Activated T-cell treated with anti-CD3 and anti-CD28 coated beads for 24 hours (primary cell): ENCODE measurements at places on chromosomes 5 and 9.
A peak's percentile ranks its signal among the peaks of the same experiment; 100 is the strongest.

- DNase-seq = no peak
These were observed 69.4 kb downstream of the KLHL3 start for GRCh38 chr5:137666461-137666850.

DNA sequence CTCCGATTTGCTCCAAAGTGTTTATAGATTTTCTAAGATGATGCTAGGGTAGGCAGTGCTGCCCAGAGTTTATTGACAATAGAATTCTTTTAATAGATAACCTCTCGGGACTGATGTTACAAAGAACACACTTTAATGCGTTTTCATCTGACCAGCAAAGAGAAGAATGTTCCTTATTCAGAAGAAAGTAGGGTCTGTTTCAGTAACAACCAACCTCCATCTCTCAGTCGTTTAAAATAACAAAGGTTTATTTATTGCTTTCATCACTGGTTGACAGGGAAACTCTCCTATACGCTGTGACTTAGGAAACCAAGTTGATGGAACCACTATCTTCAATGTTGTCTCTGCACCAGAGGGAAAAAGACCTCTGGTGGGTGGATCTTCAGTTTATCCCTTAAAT is 55.1 kb upstream of the PAPPA start:
- no peak for DNase-seq

DNA sequence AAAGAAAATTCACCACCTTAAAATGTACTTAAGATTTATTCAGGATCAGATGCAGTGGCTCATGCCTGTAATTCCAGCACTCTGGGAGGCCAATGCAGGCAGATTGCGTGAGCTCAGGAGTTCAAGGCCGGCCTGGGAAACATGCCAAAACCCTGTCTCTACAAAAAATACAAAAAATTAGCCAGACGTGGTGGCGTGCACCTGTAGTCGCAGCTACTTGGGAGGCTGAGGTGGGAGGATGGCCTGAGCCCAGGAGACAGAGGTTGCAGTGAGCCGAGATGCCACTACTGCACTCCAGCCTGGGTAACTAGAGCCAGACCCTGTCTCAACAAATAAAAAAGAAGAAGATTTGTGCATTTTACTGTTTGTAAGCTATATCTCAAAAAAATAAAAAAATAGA is 34.7 kb upstream of the GFPT2 start:
- no peak for DNase-seq

GRCh38 chr5:131776450-131776849 is 20.4 kb downstream of the FNIP1 start:
- DNase-seq = no peak

GRCh38 chr5:151718646-151719045 is 31.9 kb upstream of the SPARC start:
- no peak for DNase-seq

DNA sequence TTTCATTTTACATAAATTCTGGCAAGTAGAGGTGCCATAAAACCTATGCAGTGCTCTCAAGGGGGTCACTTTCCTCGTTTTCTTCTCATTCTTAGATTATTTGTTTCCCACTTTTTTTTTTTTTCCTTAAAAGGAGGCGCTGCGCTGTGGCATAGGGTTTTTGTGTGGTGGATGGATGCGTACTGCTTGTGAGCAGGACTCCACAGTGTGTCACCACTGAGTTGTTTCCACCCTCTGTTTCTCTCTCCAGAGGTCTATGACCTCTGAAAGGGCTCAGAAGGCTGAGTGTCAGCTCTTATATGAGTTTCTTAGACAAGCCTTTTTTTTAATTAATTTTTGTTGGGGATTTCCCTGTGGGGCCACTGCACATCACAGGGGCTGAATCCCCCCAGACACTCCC is 13.6 kb upstream of the CLTB start:
- no peak for DNase-seq

GRCh38 chr5:135822959-135823358 is 11.5 kb upstream of the SLC25A48 start:
- DNase-seq = no peak

- DNase-seq = no peak
These were observed 61.2 kb downstream of the IRX1 start for GRCh38 chr5:3656803-3657202.

GRCh38 chr9:94720846-94721549 is 5.5 kb upstream of the AOPEP start:
- no peak for DNase-seq

- DNase-seq = peak; percentile 99
These were observed at the start of the genes DOLK and NUP188 for GRCh38 chr9:128947527-128948301. TSS of gene DOLK (minus strand) at chr9:128947603. CDS start at chr9:128947303, 300 bp downstream. TSS of gene NUP188 (plus strand) at chr9:128947699. CDS start at chr9:128947720, 21 bp downstream.

DNA sequence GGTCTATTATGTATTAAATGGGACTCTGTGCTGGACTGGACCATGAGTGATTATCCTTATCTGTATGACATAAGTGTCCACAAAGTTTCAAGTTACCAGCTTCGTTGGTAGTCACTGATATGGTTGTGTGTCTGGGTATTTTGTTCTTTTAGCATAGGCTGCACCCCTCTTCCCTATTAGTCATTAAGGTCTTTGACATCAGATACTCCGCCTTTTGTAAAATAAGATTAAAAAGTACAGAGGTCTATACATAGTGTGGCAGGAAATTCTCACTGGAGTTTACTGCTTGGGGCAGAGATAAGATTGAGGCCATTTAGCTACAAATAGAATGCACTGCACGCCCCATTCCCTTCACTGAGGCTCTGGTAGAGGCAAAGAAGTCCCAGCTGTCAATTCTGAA is 99.4 kb downstream of the TMEM215 start:
- no peak for DNase-seq

DNA sequence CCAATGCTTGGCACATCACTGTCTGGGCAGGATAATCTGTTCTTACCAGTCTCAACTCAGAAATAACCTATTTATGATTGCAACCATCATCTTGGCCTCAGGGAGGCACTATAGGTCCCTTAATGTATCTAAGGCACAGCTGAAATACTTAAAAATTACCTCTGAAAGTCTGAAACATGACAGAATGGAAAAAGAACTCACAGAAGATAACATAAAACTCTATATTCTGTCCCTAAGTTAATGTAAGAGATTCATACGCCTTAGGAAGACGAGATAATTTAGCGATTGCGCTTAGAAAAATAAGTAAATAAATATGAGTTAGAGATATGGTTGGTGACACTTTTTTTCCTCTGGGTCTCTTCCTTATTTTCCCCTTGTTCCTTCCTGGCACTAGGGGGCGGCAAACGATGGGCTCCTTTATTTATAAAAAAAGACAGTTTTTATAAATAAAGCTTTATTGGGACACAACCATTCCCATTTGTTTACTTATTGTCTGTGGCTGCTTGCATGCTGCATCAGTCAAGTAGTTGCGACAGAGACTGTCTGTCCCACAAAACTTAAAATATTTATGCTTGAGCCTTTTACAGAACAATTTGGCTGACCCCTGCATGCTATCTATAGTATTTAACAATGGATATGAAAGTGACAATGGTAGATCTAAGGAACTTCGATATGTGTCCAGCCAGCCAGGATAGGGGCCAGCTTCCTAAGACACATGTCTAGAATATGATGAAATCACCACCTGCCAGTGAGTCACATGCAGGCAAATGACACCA is 79.6 kb downstream of the PDE4D start:
- no peak for DNase-seq

DNA sequence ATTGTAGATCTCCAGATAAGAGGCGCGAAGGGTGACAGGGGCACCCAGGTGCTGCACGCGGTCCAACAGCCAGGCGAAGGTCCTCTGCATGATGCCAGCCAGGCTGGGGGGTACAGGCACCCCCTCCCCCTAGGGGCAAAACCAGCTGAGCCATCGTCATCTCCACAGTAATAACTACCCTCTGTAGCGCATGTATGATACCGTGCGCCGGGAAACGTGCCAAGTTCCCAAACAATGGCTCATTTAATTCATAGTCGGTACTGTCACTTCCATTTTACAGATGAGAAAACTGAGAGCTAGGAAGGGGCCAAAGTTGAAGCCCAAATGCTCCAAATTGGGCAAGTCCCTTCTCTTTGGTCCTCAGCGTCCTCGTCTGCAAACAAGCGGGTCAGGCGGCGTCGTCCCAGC is 1.5 kb downstream of the KIF12 start:
- DNase-seq = no peak

- DNase-seq = no peak
These were observed 881 bp upstream of the B4GALT1 start for GRCh38 chr9:33167972-33168461.

DNA sequence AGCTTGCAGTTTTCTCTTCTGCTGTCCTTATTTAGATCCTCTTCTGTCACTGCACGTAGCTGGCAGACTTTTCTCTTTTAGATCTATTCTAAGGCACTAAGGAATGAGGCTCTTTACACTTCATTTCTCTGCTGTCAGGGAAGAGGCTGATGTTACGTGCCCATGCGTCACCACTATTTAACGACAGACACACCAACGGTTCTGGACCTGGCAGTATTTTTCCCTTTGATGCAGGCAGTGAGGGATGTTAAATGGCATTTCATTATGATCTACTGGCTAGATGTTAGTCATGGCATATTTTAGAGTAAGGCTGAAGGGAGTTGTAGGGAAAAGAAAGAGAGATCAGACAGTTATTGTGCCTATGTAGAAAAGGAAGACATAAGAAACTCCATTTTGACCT is 8.2 kb upstream of the CRHBP start:
- no peak for DNase-seq

- no peak for DNase-seq
These were observed 372.8 kb downstream of the KIAA0825 start for GRCh38 chr5:94245608-94246007.

GRCh38 chr5:62152394-62153087 is 153.5 kb upstream of the KIF2A start:
- DNase-seq = no peak

DNA sequence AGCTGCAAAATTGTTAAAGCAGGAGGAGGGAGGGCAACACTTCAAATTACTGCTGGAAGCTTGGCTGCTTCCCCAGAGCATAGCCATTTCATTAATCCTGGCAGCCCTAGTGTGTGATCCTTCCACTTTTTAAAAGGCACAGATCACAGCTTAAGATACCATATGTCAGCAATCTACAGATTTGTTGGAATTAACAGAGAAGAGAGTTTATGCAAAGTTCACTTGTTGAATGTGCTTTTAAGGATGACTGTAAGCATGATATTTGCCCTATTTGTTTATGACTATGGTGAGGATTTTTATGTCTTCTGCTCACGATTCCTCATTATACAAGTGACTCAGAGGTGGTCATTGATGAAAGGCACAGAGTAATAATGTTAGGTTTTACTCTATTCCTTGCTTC is 156.0 kb upstream of the CDKN2B start:
- no peak for DNase-seq

GRCh38 chr5:51347704-51348103 is 35.5 kb upstream of the ISL1 start:
- DNase-seq = no peak

DNA sequence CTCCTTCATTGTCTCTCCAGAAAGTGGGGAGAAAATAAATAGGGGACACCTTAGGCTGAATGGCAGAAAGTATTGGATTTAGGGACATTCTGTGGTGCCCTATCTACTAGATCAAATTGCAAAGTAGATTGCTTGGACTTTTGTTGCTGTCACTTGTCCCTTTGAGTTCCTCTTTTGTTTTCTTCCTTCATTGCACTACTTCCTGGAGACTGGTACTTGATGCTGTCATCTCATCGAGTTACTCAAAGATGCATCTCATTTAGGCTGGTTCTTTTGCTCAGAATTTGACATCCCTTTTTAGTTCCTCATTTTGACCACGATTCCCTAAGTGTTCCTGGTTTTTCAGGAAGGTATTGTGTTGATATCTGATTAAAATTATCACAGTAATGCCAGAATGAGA is 137.6 kb downstream of the ADGRV1 start:
- no peak for DNase-seq

- DNase-seq = no peak
These were observed 10.6 kb upstream of the SLC6A19 start for GRCh38 chr5:1190837-1191239.
